Activated CD4-positive, alpha-beta T cell treated with anti-CD3 and anti-CD28 coated beads, Interleukin-2, amount 50 U/mL, for 1 hour (primary cell): ENCODE measurements at places on chromosomes 12 and 14.

DNA sequence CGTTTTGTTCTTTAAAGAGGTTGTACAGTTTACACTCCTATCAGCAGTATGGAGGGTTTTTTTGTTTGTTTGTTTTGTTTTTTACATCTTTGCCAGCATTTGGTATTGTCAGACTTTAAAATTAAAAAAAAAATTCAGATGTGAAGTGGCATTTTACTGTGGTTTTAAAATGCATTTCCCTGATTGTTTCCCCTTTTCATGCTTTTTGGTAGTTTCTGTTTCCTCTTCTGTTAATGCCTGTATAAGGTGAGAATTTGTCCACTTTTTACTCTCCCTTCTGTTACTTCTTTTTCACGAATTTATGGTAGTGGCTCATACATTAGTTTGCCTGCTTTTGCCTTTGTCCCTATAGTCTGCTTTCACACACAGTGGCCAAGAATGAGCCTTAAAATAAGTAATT lies 36.6 kb downstream of the MNAT1 start:
- DNase-seq = no peak

GRCh38 chr14:63840981-63841380 lies 11.8 kb upstream of the SYNE2 start:
- peak; percentile 74 for DNase-seq

DNA sequence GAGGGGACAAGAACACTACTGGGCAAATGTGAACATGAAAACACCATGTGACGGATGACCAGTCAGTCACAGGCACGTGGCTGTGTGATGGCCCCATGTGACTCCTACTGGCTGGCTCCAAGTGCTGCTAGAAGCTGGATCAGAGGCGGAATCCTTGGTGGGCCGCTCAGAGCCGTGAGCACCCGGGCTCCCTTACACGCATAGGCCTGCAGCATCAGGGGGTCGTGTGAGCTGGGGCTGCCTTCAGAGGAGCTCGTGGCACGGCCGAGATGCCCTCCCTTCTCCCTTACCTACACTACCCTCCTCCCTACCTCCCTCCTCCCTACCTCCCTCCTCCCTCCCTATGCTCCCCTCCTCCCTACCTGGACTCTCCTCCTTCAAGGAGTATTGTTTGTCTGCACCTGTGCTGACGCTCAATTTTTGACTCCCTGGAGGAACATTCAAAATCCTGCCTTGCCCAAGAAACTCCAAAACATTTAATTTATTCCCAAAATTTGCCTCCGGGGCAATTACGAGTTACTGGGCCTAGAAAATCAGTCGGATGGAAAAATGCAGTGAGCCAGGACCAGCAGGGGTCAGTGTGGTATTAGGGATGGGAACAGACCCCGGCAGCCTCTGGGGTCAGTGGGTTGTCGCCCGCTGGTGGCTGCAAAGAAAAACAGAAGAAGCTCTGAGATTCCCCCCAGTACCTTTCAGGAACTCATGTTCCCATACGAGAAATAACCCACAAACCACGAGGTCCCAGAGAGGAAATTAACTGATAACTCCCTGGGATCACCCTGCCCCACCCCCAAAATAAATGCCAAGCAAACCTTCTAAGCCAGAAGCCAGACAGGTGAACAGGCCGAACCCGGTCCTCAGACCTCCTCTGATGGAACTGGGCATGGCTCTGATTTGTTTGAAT lies 61.3 kb downstream of the C14orf132 start:
- DNase-seq = peak; percentile 77

GRCh38 chr14:67694791-67695393 lies 672 bp downstream of the RDH11 start:
- DNase-seq = peak; percentile 48

- DNase-seq = peak; percentile 61
Observed at GRCh38 chr12:113103756-113104450, 31.7 kb downstream of the RASAL1 start.

- DNase-seq = peak; percentile 78
Observed at GRCh38 chr14:103104654-103105452, 10.3 kb downstream of the EXOC3L4 start.

DNA sequence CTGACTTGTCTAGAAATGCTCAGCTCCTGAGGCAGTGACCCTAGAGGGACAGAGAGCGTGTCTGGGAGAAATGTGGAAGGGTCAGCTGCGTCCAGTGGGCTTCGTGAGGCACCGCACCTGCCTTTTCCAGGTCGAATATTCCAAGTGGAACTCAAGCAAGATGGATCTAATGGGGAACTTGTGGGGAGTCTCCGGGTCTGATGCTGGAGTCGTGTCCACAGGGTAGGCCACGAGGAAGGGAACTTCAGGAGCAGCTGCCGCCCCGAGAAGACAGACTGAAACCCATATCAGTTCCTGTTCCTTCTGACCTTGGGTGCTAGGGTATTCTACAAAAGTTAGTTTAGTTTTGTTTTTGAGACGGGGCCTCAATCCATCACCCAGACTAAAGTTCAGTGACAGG lies 67.5 kb downstream of the TNFAIP2 start:
- no peak for DNase-seq

DNA sequence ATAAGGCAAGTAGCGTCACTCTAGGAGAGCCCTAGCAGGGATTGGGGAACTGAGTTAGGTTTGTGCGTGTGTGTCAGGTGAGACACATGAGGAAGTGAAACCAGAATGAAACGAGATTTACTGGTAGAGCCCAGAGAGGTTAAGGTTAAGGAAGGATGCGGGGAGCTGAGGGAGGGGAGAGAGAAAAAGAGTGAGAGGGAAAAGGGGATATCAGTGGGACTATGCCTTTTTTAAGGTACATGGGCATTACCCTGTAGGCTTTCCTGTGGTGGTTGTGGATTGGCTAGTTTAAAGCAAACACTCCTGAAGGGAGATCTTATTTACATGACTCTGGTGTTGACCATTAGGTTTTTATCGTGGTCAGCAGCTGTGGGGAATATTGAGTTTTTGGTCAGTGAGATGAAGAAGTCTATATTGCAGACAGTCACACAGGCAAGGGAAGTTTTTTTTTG lies 13.9 kb downstream of the ZDHHC17 start:
- DNase-seq = no peak

GRCh38 chr12:139585-139984 lies 73.0 kb downstream of the IQSEC3 start:
- no peak for DNase-seq

DNA sequence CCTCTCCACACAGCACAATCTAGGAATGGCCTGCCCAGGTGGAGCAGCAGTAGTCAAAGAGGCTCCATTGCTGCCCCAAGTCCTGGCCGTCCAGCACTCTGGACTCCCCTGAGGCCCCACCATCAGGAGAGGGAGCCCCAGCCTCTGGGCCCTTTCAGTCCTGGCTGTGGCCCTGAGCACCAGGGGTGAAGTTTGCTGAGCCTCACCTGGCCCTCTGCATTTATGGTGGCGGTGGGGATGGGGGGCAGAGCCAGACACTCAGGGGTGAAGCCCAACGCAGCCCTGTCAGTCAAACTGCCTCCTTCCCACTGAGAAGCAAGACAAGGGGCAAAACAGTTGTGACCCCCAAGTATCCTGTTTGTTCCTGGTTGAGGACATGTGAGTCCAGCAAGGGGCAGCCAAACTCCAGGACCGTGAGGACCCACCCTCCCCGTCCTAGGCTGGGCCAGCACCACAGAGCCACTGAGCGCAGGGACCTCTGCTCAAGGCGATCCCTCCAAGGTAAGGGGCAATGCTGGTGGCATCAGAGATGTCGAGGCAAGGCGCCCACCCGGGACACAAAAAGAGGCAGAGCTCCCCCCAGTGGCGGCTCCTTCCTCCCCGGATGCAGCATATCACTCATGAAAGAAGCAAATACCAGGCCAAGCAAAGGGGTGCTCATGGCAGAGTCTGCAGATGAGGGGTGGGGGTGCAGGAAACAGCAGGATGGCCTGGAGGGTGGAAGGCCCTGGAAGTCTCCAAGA lies 4.8 kb upstream of the AMN start:
- DNase-seq = peak; percentile 54

GRCh38 chr12:83123039-83123438 lies 436.3 kb downstream of the TMTC2 start:
- DNase-seq = no peak

DNA sequence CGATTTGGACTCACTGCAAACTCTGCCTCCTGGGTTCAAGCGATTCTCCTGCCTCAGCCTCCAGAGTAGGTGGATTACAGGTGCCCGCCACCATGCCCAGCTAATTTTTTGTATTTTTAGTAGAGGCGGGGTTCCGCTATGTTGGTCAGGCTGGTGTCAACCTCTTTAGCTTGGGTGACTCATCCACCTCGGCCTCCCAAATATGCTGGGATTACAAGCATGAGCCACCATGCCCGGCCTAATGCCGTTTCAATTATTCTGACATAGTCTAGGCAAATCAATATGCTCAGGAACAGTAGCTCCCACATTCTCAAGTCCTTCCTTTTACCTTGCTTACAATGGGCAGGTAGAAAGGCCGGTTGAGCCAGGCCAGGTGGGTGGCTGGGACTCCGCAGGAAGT lies 82.0 kb upstream of the EEA1 start:
- DNase-seq = no peak

DNA sequence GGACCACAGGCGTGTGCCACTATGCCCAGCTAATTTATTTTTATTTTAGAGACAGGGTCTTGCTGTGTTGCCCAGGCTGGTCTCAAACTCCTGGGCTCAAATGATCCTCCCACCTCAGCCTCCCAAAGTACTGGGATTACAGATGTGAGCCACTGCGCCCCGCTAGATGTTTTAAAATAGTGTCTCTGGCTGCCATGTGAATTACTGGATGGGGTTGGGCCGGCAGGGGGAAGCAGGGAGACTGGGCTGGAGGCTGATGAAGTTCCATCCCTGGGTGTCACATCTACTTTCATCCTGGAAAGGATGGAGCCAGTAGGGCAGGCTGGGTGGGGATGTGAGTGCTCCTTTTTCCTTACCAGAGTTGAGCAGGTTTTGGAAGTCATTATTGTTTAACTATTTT lies 46.1 kb downstream of the DNAH10 start:
- DNase-seq = no peak

GRCh38 chr12:117388951-117389446 lies 27.6 kb upstream of the NOS1 start:
- no peak for DNase-seq

DNA sequence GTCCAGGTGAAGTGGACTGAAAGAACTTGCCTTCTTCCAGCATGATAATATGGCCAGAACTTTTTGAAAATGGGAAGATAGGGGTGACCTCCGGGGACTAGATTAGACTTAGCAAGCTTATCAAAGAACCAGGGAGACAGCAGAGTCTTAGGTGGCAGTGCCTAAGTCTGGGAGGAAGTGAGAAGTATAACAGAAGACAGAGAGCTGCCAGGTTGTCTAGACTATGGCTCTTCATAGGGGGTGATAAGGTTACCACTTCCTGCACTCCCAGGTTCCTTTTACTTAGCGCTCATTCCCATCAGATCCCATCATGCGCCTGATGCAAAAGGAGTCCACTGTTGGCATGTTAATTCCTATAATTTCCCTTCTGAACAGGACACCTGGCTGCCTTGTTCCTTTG lies 69.9 kb downstream of the PLXNC1 start:
- DNase-seq = no peak

- no peak for DNase-seq
Observed at GRCh38 chr12:52308806-52309425, 12.3 kb downstream of the KRT83 start.

GRCh38 chr12:118981285-118982211 lies at the start of gene SRRM4:
TSS of gene SRRM4 (plus strand) at chr12:118981541. CDS start at chr12:118981883, 342 bp downstream.
- no peak for DNase-seq

GRCh38 chr12:65776994-65777393 lies 47.3 kb upstream of the HMGA2 start:
- DNase-seq = no peak

- DNase-seq = no peak
Observed at GRCh38 chr14:53884601-53885000, 72.0 kb downstream of the BMP4 start.

DNA sequence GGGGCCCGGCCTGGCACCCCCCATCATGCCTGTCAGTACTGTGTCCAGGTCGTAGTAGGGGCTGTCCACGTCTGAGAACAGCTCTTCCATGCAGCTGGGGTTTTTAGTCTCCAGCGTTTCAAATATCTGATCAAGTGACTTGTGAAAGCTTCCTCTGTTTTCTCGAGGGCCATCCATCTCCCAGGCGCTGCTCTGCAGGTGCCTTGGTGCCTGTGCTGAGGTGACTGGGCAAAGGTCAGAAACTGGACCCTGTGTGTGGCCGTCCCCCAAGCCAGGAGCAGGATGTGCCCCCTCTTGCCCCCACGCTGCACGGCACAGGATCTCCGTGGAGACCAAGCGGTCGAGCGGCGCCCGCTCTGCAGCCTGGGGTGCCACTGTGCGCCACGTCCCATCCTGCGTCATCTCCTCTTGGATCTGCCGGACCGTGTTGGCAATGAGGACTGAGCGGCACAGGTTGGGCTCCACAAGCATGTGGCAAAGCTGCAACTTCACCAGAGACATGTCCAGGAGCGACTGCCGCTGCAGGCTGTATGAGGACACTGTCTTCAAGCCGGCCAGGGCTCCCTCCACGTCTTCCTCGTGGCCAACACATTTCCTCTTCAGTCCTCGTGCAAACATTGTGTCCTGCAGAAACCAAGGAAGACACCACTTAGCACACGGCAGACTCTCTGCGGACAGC lies 9.4 kb downstream of the CDCA4 start:
- no peak for DNase-seq

- peak; percentile 36 for DNase-seq
Observed at GRCh38 chr12:6039894-6040601, 84.4 kb downstream of the VWF start.

DNA sequence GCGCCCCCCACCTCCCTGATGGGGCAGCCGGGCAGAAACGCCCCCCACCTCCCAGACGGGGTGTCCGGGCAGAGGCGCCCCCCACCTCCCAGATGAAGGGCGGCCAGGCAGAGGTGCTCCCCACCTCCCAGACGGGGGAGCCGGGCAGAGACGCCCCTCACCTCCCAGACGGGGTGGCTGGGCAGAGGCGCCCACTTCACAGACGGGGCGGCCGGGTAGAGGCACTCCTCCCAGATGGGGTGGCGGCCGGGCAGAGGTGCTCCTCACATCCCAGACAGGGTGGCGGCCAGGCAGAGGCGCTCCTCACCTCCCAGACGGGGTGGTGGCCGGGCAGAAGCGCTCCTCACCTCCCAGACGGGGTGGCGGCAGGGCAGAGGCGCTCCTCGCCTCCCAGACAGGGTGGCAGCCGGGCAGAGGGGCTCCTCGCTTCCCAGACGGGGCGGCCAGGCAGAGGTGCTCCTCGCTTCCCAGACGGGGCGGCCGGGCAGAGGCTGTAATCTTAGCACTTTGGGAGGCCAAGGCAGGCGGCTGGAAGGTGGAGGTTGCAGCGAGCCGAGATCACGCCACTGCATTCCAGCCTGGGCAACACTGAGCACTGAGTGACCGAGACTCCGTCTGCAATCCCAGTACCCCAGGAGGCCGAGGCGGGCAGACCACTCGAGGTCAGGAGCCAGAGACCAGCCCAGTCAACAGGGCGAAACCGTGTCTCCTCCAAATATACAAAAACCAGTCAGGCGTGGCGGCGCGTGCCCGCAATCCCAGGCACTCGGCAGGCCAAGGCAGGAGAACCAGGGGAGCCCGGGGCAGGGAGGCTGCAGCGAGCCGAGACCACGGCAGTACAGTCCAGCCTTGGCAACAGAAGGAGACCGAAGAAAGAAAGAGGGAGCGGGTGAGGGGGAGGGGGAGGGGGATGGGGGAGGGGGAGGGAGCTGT lies 12.9 kb upstream of the PXN start:
- no peak for DNase-seq

- DNase-seq = no peak
Observed at GRCh38 chr14:27995691-27996090, 770.9 kb upstream of the FOXG1 start.
